ENCODE measurements at places on chromosomes 1 and 21.

GRCh38 chr1:61253059-61253735 is 170.8 kb downstream of the NFIA start:
- DNase-seq: no peak

DNA sequence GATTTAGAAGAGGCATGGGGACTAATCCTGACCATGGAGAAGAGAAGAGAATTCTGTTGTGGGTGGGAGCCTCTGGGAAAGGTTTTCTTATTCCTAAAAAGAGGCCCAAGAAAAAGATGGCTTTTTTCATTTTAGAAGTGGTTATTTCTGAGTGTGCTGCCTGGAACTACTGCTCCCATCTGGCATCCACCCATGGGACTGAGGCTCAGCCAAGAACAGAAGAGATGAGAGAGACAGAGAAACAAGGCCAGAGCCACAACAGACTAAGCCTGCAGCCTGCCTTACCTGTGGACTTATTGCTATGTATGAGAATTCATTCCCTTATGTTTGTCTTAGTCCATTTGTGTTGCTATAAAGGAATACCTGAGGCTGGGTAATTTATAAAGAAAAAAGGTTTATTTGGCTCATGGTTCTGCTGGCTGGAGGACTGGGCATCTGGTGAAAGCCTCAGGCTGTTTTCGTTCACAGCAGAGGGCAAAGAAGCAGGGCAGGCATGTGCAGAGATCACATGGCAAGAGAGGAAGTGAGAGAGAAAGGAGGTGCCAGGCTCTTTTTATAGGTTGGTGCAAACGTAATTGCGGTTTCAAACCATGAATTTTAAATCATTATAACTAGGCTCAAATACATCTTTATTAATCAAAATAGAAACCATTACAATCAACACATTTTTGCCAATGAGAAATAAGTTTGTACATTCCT is 57.5 kb upstream of the PRDM2 start:
- DNase-seq: no peak

DNA sequence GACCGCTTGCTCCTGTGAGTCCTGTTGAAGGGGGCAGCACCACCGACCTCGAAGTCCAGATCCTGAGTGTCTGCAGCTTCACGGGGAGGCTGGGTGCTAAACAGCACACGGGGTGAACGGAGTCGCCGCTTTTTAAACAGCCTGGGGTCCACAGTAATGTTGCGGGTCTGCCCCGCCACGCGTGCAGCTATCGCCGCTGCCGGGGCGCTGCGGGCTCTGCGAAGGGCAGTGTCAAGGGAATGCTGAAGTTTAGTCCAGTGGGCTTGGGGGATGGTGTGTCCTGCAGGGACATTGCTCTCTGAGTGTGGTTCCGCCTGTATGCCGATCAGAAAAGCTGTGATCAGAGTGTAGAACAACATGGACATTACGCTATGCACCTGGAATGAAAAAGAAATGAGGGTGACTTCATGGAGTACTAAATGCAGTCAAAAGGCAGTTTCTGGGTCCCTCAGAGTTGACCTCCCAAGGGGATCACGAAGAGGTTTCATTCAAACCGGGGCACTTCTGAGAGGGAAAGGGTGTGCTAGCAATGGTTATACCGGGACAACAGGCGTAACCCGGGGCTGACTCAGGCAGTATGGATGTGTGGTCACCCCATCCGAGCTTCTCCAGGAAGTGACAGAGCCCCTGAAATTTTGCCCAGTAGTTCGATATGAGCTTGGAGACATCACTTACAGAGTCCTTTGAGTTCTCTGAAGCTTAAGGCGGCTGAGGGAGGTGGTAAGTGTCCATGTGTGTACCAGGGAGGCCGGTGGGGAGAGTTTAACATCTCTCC is 51.4 kb downstream of the NGF start:
- DNase-seq: no peak

DNA sequence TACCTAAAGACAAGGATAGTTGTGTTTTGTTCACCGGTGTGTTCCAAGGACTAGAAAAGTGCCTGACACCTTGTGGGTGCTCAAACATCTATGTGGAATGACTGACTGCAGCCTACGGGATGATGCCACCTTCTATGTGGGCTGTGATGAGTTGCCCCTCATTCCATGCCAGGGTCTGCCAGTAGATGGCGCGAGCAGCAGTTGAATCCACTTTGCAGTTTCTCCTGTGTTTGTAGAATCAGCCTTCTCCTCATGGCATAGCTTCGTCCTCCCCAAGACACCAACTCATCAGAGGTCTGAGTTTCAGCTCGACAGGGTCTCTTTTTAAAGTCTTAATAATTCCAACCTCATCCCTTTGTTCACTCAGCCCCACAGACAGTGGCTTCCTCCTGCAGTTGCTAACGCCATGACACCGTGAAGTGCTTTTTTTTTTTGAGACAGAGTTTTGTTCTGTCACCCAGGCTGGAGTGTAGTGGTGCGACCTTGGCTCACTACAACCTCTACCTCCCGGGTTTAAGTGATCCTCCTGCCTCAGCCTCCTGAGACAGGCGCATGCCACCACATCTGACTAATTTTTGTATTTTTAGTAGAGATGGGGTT is 133.7 kb downstream of the CAPN8 start:
- DNase-seq: peak; percentile 32

GRCh38 chr1:228647523-228648444 is 87.5 kb upstream of the RHOU start:
- DNase-seq: peak; percentile 7

DNA sequence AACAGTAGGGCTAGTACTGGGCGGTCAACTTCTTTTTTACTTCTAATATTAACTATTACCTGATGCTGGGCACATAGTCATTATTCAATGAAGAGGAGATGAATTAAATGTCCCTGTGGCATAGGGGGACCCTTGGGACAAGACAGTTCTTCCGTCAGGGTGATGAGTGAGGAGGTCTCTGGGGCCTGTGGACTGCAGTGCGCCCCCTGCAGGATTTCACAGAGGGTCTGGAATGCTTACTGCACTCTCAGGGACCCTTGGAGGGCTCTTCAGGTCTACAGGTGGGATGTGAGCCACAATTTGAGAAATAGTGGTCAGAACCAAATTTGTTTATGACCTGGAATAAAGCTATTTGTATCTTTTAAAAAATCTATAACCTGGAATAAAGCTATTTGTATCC is 149.4 kb downstream of the FAM78B start:
- no peak for DNase-seq

- DNase-seq: no peak
Measured at GRCh38 chr1:109069294-109069693, 6.5 kb downstream of the TAF13 start.

- no peak for DNase-seq
Measured at GRCh38 chr1:215857317-215857716, 290.2 kb downstream of the KCTD3 start.

DNA sequence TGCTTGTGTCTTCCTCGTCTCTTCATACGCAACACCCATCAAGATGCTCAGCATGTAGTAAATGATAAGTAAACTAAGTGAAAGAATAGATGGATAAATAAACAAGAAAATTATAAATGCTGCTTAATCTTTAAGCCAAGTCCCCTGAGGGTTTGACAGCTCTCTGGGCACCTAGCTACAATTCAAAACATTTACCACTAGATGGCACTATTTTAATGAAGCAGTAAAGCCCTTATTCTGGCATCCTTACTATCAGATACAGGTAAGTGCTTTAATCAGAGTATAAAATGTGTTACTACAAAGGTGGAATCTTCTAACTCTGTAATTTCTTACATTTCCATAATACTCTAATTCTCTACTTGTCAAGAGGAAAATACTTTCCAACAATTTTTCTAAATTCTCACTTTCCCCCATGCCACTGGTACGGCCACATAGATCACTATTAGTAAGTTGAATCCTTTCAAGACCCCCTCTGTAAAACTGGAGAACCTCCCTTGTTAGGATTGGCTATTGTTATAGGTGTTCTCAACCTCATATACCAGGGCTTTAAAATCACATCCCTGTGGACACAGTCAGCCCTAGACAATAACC is 137.8 kb downstream of the BARHL2 start:
- DNase-seq: peak; percentile 19
